ENCODE measurements at places on chromosomes 6 and 20. TPM values are rescaled to one million over a fixed set of nuclear protein-coding genes. Genes with fewer than 3 reads are reported as not detected.

GRCh38 chr6:125670568-125670967 is 78.9 kb upstream of the HEY2 start:
- DNase-seq: no peak

DNA sequence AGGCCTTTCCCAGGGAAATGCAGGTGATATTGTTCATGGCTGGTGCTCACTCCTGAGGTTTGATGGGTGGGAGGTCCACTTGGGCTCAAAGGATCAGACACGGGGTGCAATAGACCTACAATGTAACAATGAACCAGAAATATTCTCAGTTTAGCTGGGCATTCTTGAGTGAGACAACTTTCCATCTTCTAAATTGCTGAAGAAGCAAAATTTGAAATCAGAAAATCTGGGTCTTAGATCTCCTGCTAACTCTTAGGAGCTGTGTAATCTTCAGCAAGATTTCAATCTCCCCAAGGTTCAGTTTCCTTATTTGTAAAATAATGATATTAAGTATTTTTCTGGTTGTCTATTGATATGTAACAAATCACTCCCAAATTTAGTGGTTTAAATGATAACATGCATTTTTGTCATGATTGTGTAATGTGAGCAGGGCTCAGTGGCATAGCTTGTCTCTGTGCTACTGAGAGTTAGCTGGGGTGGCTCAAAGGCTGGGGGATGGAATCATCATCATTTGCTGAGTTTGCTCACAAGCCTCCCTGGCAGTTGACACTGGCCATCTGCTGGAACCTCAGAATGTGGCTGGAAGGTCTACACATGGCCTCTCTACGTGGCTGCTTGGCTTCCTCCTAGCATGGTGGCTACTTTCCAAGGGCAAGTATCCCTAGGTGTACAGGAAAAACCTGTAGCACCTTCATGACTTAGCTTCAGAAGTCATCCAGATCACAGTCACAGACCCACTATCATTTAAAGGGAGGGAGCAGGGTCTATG is 98.8 kb downstream of the GRM1 start:
- DNase-seq: no peak

DNA sequence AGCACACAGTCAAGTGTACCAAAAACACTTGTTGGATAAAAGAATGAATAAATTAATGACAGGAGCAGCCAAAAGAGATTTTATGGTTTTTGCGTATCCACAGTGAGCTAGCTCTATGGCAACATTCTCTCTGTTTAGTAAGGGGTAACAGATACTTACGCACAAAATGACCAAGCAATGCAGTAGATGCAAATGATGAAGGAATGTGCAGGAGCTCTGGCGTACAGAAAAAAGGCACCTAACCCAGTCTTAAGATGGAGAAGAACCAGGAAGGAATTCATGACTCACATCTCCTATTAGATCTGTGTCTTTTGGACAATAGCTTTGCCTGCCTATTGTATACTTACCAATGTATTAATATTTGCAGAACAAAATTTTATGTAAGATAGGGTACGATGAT is 191.9 kb upstream of the PREP start:
- peak; percentile 41 for DNase-seq

GRCh38 chr20:16639027-16639941 is 66.0 kb upstream of the KIF16B start:
- no peak for DNase-seq

- DNase-seq: no peak
Observed at GRCh38 chr6:156189195-156189594, 588.0 kb upstream of the ARID1B start.

DNA sequence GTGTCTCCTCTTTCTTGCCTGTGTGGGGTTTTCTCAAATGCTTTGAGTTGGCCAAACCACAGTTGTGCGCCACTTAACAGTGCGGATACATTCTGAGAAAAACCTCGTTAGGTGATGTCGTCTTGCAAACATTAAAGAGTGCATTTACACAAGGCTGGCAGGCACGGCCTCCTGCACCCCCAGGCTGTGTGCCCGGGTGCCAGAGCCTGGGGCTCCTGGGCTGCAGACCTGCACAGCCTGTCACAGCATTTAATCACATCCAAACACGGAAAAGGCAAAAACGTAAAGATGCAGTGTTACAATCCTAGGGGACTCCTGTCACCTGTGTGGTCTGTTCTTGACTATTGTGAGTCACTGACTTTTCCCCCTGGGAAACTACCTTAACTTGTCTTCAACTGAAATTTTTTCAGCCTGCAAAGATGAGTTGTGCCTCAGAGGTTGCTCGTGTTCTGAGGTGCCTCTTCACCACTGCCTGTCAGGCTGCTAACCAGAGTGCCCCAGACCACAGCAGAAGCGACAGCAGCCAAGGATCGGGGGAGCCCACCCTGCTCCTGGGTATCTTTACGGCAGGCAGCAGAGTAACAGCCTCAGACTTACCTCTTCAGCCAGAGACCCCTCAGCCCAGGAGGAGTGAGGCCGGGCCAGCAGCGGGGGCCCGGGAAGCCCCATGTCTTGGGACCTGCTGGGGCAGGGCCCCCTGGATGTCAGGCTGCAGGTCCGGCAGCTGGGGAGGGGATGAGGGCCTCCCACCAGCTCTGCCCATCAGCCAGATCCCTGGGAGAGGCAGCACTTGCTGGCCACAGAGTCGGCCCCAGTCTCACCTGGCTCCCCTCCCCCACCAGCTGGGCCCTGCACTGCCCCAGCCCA is 683 bp upstream of the C20orf204 start:
- no peak for DNase-seq

DNA sequence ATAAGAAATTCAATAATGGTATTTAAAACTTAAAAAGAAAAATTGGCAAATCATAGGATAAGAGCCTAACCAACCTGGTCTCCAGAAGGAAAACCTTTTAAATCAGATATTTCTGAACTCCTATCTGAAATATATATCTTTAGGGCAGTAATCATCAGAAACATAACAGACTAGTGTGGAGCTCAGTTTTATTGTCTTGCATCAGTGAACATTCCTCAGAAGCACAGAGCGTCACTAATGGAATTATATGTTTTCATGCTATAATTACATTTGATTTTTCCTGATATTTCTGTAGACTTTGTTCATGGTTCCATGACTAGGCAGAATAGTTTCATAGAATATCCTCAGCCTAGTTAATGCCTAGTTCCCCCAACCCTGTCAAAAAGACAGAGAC is 262.2 kb downstream of the EYA4 start:
- no peak for DNase-seq

DNA sequence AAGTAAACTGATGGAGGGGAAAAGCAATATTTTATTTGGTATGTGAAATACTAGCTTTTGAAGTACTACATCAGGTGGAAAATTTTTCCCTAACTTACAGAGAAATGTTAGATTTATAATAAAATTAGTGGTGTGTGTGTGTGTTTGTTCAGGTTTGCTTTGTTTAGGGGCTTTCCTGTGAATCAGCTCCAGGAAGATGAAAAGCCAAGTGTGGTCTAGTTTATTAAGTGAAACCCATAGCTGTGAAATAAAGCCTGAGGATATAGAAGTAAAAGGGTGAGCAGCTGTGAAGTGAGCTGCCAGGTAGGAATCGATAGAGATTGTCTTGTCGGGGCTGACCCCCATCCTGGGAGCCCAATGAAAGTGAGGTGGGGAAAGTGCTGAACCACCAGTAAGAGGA is 347.6 kb upstream of the IMPG1 start:
- no peak for DNase-seq

DNA sequence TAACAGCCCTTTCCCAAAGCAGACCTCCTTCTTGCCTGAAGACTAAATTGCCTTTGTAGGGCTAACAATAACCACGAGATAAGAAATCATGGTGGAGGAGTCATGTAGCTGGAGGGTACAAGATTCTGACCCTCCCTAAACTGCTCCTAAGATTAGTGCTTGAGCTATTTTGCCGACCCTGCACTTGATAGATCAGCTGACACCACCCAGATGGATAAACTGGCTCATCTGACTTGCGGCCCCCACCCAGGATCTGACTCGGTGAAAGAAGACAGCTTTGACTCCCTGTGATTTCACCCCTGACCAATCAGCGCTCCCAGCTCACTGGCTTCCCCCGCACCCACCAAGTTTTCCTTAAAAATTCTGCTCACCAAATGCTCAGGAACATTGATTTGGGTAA is 57.6 kb upstream of the UNC93A start:
- no peak for DNase-seq

DNA sequence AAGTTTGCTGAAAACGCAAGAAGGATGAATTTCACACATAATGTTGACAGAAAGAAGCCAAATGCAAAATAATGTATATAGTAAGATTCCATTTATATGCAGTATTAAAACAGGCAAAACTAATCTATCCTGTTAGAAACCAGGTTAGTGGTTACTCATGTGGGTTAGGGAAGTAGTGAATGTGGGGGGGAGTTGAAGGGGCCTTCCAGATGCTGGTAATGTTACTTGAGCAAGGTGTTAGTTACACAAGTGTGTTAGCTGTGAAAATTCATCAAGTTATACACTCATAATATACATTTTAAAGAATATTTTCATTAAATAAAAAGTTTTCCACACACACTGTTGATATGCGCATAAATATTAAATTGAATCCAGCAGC is 29.8 kb downstream of the USP45 start:
- DNase-seq: no peak

Gene RAE1
- 32.8 TPM for total RNA-seq

Gene PNPLA1
- total RNA-seq: not detected

Gene DYNLT2
- 1.1 TPM for total RNA-seq

Gene ADA
- 6.9 TPM for total RNA-seq

Gene SNPH
- total RNA-seq: 4.7 TPM

Gene LKAAEAR1
- not detected for total RNA-seq
